ENCODE measurements at places on chromosomes 13 and 19.

GRCh38 chr13:31739226-31739625 is at the start of gene RXFP2:
TSS of gene RXFP2 (plus strand) at chr13:31739526. CDS start at chr13:31739613, 87 bp downstream.
- no peak for DNase-seq

- no peak for DNase-seq
These were observed 17.9 kb downstream of the SLC25A42 start for GRCh38 chr19:19081642-19082151.

- DNase-seq = no peak
These were observed 993 bp downstream of the FUT6 start for GRCh38 chr19:5838353-5839064.

DNA sequence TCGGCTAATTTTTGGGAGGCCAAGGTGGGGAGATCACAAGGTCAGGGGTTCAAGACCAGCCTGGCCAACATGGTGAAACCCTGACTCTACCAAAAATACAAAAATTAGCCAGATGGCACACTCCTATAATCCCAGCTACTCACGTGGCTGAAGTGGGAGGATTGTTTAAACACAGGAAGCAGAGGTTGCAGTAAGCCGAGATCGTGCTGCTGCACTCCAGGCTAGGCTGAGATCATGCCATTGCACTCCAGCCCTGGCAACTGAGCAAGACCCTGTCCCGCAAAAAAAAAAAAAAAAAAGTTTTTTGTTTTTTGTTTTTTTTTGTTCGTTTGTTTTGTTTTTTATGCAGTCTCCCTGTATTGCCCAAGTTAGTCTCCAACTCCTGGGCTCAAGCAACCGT is 21.2 kb downstream of the MAST1 start:
- no peak for DNase-seq

- no peak for DNase-seq
These were observed 2862.8 kb upstream of the PCDH20 start for GRCh38 chr13:64278493-64278892.

GRCh38 chr19:58154679-58155648 is 4.4 kb upstream of the ZNF329 start:
- DNase-seq = peak; percentile 98

DNA sequence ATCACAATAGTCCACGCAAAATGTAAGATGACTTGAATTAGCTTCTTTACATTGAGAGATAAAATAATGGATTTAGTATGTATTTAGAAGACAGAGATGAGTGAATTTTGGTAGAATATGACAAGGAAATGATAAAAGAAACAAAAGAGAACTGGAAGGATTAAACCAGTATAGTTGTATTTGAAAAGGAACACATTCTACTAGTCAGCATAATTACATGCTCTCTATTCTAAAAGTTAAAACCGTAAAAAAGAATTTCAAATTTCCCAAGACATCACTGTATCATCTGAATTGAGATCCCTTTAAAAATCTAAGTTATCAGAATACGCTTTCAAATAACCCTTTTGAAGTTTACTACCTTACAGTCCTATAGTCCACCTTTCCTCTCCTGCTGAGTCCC is 1156.7 kb upstream of the PCDH9 start:
- DNase-seq = no peak

GRCh38 chr19:9586764-9587163 is 2.5 kb upstream of the ZNF121 start:
- DNase-seq = peak; percentile 72

- peak; percentile 73 for DNase-seq
These were observed 6.3 kb downstream of the PLEKHF1 start for GRCh38 chr19:29671393-29672160.

GRCh38 chr19:10092648-10093294 is 6.7 kb downstream of the SHFL start:
- no peak for DNase-seq

GRCh38 chr19:16327911-16328823 is 3.5 kb downstream of the KLF2 start:
- DNase-seq = no peak

DNA sequence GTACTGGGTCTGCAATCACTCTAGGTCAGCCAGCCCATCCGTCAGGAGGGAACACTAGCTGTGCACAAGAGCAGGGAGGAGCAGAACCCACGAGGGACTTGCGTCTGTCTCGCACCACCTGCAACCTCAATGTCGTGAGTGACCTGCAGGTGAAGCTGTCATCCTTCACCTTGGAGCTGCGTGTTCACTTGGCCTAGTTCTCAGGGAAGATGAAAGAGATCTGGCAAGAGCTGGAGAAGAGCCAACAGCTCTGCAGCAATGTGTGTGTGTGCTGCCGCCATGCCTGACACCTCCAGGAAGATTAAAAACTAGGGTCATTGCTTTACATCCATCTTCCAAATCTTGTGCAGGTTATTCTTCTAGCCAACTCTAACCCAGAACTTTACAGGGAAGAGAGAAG is 117.6 kb upstream of the MRI1 start:
- DNase-seq = no peak

DNA sequence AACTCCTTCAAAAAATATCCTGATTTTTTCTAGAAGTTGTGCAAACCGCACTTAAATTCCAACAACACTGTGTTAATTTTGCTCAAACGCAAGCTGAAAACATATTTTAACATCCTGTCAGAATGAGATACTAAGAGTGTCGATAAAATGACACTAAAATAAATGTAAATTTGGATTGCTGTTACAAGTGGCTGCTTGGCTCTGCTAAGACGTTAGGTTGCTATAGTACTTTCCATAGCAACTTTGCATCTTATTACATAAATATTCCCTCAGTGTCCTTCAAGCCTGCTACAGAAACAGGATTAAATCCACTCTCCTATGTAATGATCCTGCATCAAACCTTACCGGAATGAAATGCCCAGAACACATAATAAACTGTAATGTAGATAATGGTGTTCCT is 292.1 kb downstream of the DNAJC15 start:
- DNase-seq = no peak

DNA sequence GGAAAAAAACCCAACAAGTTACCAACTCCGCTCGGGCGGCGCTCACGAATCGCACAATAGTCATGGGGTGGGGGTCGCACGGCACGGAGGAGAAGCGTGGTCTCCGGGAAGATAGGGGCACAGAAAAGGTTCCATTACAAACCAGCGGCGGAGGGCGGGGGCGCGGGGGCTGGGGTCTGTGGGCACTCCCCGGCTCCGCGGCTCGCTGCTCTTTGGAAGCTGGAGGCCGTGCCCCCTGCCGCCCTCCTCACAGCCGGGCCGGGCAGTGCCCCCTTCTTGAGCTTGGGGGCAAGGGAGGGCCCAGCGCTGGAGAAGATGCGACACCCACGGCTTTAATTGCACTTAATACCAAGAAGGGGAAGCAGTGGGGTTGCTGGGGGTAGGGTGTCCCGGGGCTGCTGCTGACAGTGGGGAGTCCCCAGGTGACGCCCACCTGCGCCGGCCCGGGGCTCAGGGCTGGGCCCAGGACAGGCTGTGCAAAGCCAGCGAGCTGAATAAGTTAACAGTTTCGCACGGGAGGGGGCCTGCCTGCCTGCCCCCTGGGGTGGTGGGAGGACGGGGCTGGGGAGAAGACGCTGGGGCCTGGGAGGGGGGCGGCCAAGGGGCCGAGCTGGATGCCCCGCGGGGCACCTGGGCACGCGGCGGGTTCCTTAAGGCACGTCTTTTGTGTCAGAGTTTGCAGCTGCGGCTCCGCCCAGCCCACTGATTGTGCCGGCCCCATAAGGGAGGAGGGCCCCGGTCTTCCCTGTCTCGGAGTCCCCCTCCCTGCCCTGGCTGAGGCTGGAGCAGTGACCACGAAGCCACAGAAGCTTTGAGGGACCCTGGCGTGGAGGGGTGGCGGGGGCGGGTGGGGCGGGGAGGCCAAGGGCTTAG is 9.8 kb downstream of the DCAF15 start:
- DNase-seq = no peak

- DNase-seq = no peak
These were observed 44.9 kb upstream of the USPL1 start for GRCh38 chr13:30572859-30573275.

- DNase-seq = no peak
These were observed 24.0 kb upstream of the MIER2 start for GRCh38 chr19:368630-369024.

- no peak for DNase-seq
These were observed 137.9 kb upstream of the DACH1 start for GRCh38 chr13:72004784-72005374.

DNA sequence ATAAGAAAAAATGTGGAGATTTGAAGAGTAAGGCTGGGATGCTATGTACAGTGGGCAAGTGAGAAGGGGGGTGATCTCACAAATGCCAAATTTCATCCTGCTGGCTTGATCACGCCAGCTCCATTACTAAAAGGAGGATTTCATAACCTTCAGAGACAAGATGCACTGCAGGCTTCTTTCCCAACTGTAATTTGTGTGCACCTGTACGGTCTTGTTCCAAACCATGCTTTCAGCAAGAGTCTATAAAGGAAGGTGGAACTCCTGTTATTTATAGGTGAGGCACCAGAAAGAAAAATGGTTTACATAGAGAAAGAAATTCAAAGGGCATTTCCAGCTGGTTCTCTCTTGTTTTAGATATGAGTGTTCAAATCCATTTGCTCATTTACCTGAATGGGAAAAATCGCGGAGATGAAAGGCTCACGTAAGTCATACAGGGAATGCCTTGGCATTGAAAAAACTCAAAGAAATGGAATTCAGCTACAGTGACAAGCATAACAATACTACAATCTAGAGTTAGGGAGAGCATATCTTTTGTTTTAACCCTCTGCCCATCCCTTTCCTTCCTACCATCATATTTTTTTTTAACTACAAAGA is 13.3 kb downstream of the EFNB2 start:
- DNase-seq = no peak

- DNase-seq = no peak
These were observed 266.2 kb downstream of the MAB21L1 start for GRCh38 chr13:35210261-35210660.

DNA sequence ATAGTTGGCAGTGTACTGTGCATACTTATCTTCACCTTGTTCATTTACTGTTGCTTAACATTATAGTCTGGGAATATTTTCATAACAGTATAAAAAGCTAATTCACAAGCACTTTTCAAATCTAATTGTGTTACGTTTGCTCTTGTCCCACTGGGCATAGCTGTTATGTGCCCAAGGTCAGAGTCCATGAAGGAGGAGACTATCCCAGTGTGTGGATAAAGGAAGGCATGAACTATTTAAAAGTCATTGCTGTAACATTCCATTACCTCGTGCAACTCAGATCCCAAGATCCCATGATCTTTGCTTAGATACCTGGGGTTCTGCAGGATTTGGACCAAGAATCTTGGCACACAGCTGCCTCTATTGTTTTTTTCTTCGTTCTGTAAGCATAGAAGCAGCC is 35.1 kb upstream of the RFXAP start:
- DNase-seq = no peak

GRCh38 chr19:10112037-10112761 is 706 bp downstream of the P2RY11 start:
- no peak for DNase-seq

GRCh38 chr19:17451820-17452219 is 3.4 kb upstream of the TMEM221 start:
- no peak for DNase-seq

DNA sequence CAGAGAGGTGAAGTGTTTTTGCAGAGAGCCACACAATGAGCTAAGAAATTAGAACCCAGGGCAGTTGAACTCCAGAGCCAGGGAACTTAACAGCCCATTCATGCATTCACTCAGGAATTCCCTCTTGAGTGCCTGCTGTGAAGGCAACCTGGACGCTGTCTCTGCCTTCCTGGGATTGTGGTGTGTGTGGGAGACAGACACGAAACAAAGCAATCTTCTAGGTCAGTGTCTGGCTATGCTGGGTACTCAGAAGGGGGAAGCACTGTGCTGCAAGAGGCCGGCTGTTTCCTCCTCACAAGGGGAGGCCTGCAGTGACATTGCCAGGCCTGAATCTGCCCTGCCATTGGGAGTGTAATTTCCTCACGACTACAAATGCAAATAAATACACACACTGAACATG is 9.7 kb downstream of the BCKDHA start:
- DNase-seq = no peak

DNA sequence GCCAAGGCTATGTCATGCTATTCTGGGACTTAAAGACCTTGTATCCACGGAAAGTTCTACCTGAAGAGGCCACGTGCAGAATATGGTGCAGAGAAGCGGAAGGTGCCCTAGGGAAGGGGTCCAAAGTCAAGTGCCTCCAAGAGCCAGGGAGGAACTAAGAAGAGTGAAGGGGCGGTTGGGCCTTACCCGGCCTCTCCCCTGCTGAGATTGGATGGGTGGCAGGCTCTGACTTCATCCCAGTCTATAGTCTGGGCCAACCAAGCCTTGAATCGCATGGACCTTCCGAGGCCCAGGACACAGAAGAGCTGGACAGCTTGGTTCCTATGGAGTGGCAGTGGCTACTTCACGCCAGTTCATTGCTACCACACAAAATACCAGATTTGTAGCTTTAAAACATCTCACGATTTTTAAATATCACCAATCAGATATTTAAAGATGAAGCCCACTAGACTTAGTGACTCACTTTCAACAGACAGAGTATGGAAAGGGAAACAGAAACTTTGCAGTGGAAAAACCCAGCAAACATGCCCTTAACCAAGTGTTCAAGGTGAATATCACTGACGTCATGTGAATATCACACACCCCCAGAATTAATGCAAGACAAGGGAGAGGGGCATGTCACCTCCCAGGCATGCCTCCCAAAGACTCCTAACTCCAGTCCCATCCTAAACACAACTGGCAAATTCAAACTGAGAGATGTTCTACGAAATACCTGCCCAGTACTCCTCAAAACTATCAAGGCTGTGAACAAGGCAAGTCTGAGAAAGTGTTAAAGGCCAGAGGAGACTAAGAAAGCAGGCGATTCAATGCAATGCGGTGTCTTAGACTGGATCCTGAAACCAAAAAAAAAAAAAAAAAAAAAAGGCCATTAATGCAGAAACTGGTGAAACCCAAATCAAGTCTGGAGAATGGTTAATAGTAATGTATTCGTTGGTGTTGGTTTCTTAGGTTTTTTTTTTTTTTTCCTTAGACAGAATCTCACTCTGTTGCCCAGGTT is 10.2 kb downstream of the C19orf12 start:
- no peak for DNase-seq

DNA sequence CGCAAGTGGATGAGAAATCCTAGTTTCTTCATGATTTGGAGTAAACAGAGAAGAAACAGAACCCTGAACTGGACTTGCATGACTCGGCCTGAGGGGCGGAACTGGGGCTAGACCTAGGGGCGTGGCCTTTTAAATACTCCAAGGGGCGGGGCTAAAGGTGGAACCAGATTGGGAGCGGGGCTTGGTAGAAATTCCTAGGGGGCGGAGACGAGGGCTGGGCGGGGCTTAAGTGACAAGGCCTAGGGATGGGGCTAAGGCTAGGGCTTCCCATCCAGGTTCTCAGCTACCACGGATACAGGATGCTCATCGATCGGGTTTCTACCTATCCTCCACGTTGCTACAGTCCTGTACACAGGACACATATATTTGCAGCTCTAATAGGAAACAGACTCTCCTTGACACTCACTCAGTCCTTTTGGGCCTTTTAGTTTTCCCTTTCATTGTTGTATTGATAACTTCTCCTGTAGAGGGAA is 372 bp upstream of the ZNF699 start:
- DNase-seq = no peak

DNA sequence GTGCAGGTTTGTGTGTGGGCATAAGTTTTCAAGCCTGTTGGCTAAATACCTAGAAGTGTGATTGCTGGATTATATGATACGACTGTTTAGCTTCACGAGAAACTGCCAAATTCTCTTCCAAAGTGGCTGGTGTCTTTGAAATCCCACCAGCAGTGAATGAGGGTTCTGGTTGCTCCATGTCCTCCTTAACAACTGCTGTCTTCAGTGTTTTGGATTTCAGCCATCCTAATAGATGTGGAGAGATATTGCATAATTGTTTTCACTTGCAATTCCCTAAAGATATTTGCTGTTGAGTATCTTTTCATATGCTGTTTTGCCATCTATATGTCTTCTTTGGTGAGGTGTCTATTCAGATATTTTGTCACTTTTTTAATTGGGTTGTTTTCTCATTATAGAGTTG is 390.5 kb downstream of the ZNF536 start:
- no peak for DNase-seq

Data from activated T-cell treated with anti-CD3 and anti-CD28 coated beads for 4 hours (primary cell).